ENCODE measurements at places on chromosomes 2 and 18.

GRCh38 chr2:974054-974453 lies 23.4 kb downstream of the SNTG2 start:
- DNase-seq: no peak

DNA sequence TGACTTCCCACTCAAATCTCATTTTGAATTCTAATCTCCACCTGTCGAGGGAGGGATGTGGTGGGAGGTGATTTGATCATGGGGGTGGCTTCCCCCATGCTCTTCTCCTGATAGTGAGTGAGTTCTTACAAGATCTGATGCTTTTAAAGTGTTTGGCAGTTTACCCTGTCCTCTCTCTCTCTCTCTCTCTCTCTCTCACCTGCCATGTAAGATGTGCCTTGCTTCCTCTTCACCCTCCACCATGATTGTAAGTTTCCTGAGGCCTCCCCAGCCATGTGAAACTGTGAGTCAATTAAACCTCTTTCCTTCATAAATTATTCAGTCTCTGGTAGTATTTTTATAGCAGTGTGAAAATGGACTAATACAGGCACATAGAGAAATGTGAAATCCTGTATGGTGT lies 7.0 kb upstream of the LDAH start:
- DNase-seq: no peak

- peak; percentile 14 for DNase-seq
These were observed 61.0 kb downstream of the GRB14 start for GRCh38 chr2:164560181-164560792.

GRCh38 chr2:70142590-70143313 lies 48.1 kb downstream of the C2orf42 start:
- peak; percentile 97 for DNase-seq

- no peak for DNase-seq
These were observed 34.0 kb downstream of the BMPR2 start for GRCh38 chr2:202410092-202410491.

DNA sequence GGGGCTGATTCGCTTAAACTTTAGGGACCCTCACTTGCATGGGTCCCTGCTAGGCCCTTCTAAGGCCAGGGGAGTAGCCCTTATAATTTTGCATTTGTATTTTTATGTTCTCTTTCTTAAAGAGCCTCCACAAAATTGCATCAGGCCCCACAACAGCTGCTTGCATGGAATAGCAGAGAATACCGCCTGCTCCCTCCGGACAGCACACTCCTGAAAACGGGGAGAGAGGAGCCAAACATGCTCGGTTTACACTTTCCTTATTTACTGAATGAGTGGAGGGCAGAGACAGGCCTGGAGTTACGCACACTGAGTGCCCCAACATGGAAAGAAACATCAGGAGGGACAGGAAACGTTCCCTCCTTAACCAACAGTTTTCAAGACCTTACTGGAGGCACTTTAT lies 132.2 kb downstream of the ANTXR1 start:
- no peak for DNase-seq

All from NCI-H1105 (cell line).